Tracheal epithelial cell (primary cell): ENCODE measurements at places on chromosomes 1 and 21. TPM values are rescaled to one million over a fixed set of nuclear protein-coding genes. Genes with fewer than 3 reads are reported as not detected.

TMEM234 gene
- 5.3 and 9.4 TPM in 2 replicates for total RNA-seq

FMO3 gene
- total RNA-seq, result not detected in 2 replicates

SLAMF7 gene
- 1.9 and 3.4 TPM in 2 replicates for total RNA-seq

MAB21L3 gene
- total RNA-seq, result 1.4 and 2.1 TPM in 2 replicates

LCE1C gene
- total RNA-seq, result 0.24 and 1.3 TPM in 2 replicates

LCE3E gene
- 0.48 TPM in 1 of 2 replicates, not detected in the other for total RNA-seq

GJA5 gene
- total RNA-seq, result 0.24 TPM in 1 of 2 replicates, not detected in the other

RPTN gene
- total RNA-seq, result 0.21 and 0.72 TPM in 2 replicates
